Activated gamma-delta T cell treated with Interleukin-2 at 50 U/mL for 16 hours (primary cell): ENCODE measurements at places on chromosomes 2 and 18.

- DNase-seq, result no peak
These were observed 10.1 kb downstream of the RND3 start for GRCh38 chr2:150477347-150477746.

DNA sequence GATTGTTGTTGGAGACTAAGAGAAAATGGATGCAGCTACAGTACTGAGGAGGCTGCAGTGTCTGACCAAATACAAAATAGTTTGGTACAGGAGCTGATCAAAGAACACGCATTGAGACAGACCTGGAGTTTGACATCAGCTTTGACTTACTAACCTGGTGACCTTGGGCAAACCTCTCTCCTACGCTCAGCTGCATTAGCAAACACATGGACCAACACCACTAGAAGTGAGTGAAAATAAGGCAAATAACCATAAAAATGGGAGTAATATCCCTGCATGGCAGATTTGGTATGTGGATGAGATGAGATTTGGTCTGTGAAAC, 126.5 kb downstream of the LPIN1 start:
- DNase-seq, result no peak

DNA sequence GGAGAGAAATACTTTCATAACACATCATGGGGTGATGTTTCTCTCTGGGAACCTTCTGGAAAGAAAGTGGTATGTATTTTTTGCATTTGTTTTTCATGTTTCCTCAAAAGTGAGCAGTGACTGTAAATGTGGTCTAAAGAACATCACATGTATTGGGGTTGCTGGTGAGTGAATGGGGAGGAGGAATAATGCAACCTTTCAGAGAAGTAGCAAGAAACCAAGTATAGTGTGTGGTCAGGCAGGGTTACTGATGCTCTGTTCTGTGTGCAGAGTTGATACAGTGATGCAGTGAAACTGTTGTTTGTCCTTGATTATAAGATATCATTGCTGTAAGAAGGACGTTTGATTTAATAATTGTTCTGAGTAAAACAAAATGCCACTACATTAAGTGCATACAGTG, 24.1 kb downstream of the ADNP2 start:
- no peak for DNase-seq

DNA sequence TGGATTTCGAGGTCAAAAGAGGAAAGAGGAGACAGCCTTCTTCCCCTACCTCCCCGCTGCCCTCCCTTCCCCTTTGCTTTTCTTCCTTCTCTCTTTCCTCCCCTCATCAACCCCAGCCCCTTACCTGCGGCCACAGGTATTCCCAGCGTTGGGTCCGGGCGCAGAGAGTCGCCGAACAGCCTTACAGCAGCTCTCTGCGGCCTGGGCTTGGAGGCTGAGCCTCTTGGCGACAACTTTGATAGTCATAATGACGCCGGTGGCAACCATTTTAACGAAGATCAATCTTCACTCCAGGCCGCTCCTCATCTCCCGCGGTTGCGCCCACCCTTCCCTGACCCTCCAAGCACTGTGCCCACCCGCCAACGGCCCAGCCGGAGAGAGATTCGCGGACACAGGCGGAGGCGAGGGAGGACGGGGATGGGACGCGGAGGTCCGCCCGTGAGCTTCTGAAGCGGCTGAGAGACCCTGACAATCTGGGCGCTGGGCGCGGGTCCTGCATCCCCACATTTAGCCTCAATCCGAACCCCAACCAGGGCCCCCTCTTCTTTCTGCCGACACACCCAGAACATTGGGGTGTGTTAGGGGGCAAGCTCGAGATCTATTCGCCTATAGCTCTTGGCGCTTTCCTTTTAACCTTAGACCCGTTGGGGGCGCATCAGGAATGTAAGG, 1.5 kb upstream of the EVX2 start:
- DNase-seq, result no peak

- no peak for DNase-seq
These were observed 12.3 kb upstream of the SMAD7 start for GRCh38 chr18:48962994-48963561.

- DNase-seq, result no peak
These were observed 46.2 kb downstream of the MEIS1 start for GRCh38 chr2:66481100-66481549.

DNA sequence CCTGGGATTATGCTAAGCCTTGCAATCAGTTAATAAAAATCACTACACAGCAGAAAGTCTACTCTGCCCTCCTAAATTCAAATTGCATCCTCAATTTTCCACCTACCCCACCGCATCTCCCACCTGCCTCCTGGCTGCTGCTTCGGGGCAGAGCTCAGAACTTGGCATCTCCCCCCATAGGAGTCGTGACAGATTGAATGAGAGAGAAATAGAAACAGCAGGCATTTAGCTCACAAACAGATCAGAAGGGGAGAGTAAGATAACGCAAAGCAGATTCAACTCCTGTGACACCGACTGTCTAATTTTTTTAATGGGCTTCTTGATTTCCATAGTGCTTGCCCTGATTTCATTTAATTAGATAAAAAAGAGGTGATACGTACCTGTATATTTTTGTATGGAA, 24.7 kb upstream of the LRRC30 start:
- DNase-seq, result no peak

DNA sequence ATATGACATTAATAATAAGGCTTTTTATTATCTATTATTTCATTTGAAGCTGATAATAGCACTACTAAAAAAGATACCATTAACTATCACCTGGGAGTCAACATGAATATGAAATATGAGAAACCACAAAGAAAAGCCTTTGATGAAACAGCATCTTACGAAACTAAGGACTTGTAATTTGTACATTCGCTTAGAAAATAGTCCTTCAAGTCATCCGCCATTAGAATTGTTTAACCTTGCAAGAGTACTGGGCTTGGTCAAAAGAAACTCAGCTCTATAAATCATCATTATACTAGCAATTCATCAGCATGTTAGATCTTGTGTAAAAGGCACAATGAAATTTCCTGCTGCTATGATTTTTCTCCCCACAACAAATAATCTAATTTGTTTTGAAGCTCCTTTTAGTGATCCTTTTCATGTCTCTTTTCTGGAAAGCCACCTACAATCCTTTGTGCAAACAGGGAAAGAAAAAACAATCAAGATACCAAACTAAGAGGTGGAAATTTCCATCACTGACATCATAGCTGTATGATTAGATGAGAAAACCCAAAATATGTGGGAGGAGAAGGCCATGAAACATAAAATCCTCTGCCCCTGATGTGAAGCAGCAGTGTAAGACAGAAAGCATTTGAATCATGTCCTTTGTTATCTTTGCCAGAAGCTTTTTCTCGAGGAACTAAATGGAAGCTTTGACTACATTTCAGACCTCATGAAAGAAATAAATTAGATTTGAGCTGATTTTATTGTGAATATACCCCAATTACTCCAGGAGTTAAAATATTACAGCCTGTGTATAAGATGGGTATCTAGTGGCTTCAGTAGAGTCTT, 31.2 kb downstream of the SCN9A start:
- DNase-seq, result no peak

DNA sequence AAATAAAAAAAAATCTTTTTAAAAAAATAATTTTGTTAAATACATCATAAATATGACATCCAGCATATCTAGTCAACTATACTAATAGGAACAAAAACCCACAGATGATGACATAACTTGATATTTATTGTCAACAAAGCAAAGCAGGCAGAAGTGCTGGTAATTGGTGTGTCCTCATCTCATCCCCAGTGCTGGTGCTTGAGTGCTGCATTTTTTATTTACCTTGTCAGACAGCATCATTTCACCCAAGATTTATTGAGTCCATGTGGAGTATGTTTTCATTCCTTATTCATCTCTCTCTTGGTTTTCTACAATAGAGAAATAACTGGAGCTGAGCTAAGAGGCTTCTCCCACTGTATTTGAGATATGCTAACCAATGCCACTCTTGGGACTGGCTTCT, 191.6 kb upstream of the SLC14A2 start:
- no peak for DNase-seq

DNA sequence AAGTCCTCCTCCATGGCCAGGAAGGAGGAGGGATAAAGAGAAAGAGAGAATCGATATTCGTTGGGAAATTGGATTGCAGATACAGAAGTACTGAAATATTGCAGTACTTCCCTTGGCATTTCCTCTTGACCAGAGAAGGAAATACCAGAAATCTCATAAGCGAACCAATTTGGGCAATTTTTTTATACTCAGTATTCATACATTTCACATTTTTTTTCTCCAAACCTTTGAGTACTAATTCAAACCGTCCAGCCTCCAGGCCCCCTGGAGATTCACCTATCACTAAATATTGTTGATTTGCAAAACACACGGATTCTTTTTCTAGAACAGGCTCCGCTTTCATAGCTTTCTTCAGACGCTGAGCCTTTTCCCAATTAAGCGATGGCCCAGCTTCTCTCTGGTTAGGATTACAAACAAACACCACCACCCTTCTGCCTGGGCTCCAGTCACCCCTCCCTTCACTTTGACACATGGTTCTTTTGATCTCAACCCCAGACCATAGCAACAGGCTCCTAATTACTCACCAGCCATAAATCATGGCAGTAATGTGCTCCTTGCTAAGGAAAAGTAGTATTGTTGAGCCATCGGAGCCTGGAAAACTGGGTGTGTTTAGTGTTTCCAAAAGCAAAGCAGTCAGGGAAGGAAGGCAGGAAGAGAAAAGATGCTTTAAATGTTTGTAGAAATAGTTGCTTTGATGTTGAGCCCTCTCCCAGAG, 138.4 kb upstream of the CCDC68 start:
- DNase-seq, result no peak

GRCh38 chr2:9809064-9809356, 34.3 kb upstream of the TAF1B start:
- no peak for DNase-seq

- DNase-seq, result no peak
These were observed 56.5 kb downstream of the TPGS2 start for GRCh38 chr18:36772241-36772723.

GRCh38 chr2:105915005-105915558, 170.4 kb downstream of the NCK2 start:
- DNase-seq, result no peak

GRCh38 chr2:38386377-38386776, 9.3 kb upstream of the ATL2 start:
- no peak for DNase-seq
